Heart right ventricle (tissue), 16 donors: ENCODE measurements at places on chromosomes 4 and X. TPM values are rescaled to one million over a fixed set of nuclear protein-coding genes. Genes with fewer than 3 reads are reported as not detected.

The RAB9B gene
- 33.9 TPM for total RNA-seq

The UGT2A3 gene
- total RNA-seq = not detected

The MMAA gene
- 11.0 TPM for total RNA-seq

The XPNPEP2 gene
- total RNA-seq = 0.23 TPM

The GUCY1A1 gene
- 60.0 TPM for total RNA-seq

The SYTL4 gene
- total RNA-seq = 2.5 TPM

The HTN1 gene
- total RNA-seq = not detected

The GABRG1 gene
- not detected for total RNA-seq

DNA sequence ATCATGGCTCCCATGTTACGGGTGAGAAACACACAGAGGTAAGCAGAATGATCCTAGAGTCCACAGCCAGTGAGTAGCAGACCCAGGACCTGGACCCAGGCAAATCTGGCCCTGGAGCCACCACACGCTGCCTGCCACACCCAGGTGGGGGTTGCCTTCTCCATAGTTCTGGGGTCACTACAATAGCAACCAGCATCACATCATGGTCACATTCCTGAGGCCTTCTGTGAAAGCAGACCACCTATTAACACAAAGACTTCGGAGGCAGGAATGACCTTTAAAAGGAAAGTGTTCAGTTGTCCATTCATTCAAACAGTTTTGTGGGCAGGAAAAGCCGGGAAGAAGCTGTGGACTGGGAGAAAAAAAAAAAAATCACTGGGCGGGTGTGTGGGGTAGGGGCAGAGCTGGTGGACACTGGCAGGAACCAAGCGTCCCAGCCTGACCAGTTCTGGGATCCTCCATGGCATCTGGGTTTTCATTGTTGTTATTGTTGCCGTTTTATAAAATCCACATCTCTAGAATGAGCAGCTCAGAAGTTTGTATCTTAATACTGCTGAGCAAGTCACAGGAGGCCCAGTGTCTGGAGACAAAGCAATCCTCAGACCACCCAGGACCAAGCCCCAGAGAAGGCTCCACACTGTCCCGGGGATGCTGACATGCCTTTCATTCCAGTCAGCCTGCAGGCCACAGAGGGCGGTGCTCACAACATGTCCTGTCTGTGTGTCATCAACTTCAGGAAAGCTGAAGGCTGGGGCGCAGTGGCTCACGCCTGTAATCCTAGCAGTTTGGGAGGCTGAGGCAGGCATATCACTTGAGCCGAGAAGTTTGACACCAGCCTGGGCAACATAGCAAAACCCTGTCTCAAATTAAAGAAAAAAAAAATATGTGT lies 67.0 kb downstream of the SEL1L3 start:
- no peaks in the 10 kb centered on the region for H3K27me3 ChIP-seq
- no peak for DNase-seq
- peaks cover 23% of the 10 kb centered on the region for H3K36me3 ChIP-seq
- no peak overlapping the region for H3K27ac ChIP-seq
- H3K4me1 ChIP-seq = no peaks in the 10 kb centered on the region
- no peak overlapping the region for H3K4me3 ChIP-seq

- no peak overlapping the region for H3K4me3 ChIP-seq
- H3K27me3 ChIP-seq = no peaks in the 10 kb centered on the region
- H3K4me1 ChIP-seq = peaks cover 49% of the 10 kb centered on the region
- no peak overlapping the region for H3K27ac ChIP-seq
These were observed 17.0 kb downstream of the GPAT3 start for GRCh38 chr4:83552924-83553323.

DNA sequence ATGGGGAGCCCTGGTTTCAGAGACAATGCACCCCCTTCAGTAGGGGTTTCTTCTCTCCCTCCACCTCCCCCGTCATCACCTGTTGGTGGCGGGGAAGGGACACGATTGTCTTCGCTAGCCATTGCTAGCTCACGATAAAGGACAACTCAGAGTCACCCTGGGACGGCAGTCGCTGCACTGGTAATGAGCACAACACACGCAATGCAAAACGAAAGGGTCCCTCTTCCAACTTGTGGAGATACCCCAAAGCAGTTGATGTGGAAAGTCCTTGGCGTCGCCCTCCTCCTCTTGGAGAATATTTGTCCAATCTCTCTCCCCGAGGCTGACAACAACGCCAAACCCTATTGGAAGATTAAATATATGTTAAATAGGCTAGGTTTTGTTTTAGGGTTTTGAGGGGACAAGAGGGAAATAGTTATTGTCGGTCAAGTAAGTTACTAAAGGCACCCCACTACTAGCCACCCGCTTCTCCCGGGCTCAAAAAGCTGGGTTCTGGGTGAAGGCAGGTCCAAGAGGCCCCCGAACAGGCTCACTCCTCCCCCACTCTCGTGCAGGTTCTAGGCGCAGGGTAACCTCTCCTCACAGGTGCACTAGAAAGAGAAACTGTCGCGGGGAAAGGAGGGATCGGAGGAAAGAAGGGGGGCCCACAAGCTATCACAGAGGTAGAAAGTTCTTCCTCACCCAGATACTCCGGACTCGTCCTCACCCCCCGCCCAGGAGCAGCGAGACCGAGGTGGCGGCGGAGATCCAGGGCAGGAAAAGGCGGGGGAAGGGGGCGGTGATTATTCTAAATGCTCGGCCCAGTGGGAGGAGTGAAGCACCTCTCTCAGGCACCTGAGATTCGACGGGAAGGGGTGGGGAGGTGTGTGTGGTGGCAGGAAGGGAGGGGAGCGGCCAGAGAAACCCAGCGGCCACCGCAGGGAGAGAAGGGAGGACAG lies at the start of gene LRBA:
LRBA (minus strand) TSS at position 764 of the 938 bp plus-strand sequence; CDS start at position 122, 642 bp downstream.
- DNase-seq = peak; percentile 64
- peak within 1 kb of the TSS; percentile 87 for H3K27ac ChIP-seq
- H3K27me3 ChIP-seq = no peaks in the 10 kb centered on the region
- H3K4me1 ChIP-seq = peaks cover 31% of the 10 kb centered on the region

GRCh38 chrX:19953145-19953544 lies 37.7 kb downstream of the BCLAF3 start:
- H3K27me3 ChIP-seq = peaks cover 22% of the 10 kb centered on the region
- H3K4me3 ChIP-seq = no peak overlapping the region
- no peak for DNase-seq

- no peak overlapping the region for H3K4me3 ChIP-seq
- no peak overlapping the region for H3K27ac ChIP-seq
- H3K36me3 ChIP-seq = no peaks in the 10 kb centered on the region
- no peak for DNase-seq
- H3K4me1 ChIP-seq = no peaks in the 10 kb centered on the region
These were observed 41.2 kb upstream of the ZC4H2 start for GRCh38 chrX:65017451-65017850.

DNA sequence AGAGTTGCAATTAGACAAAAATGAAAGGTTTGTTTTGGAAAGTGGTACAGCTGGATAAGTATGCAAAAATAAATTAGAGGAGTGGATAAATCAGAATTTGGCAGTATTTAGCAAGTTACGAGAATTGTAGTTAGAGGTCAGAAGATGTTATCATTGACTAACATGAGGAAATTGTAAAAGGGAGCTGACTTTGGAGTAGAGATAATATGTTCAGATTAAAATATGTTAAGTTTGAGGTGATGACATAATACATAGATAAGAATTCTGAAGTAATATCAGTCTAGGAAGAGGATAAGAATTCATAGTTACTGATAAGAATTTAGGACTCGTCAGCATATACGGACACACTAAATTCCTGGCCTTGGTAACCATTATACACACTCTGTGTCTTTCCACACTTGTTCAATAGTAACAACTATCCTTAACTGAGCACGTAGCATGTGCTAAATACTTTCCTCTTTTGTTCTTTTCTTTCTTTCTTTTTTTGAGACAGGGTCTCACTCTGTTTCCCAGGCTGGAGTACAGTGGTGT lies 4.1 kb upstream of the EPGN start:
- DNase-seq = no peak
- no peaks in the 10 kb centered on the region for H3K4me1 ChIP-seq
- H3K27me3 ChIP-seq = no peaks in the 10 kb centered on the region
- no peak overlapping the region for H3K4me3 ChIP-seq
- no peaks in the 10 kb centered on the region for H3K36me3 ChIP-seq

GRCh38 chr4:95290702-95291101 lies 258.1 kb downstream of the UNC5C start:
- H3K4me3 ChIP-seq = no peak overlapping the region
- no peaks in the 10 kb centered on the region for H3K36me3 ChIP-seq
- no peaks in the 10 kb centered on the region for H3K4me1 ChIP-seq
- H3K27me3 ChIP-seq = no peaks in the 10 kb centered on the region

DNA sequence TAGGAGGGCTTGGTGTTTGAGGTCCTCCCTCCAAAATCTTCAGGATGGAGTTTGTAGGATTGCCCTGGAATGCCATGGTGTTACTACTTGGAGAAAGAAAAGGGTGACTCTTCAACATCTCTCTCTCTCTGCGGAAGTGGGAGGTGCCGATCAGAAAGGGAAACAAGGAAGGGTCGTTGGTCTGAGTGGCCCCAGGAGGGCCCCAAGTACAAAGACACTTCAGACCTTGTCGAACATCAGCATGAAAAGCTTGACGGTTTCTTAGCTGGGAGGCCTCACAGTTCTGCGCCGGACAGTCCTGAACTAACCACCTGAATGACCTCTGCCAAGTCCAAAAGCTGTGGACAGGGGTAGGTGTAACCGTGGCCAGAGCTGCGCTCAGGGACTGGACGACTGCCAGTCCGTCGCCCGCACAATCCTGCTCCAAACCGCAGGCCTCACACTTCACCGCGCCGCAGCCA lies 646 bp upstream of the GSX2 start:
- H3K36me3 ChIP-seq = no peaks in the 10 kb centered on the region
- no peak for DNase-seq
- H3K4me1 ChIP-seq = peaks cover 46% of the 10 kb centered on the region
- H3K27ac ChIP-seq = no peak overlapping the region
- peak overlapping the region; percentile 32 for H3K4me3 ChIP-seq
- H3K27me3 ChIP-seq = peaks cover 95% of the 10 kb centered on the region

GRCh38 chrX:49995107-49995731 lies 72.8 kb downstream of the CLCN5 start:
- H3K36me3 ChIP-seq = no peaks in the 10 kb centered on the region
- no peak for DNase-seq
- H3K27ac ChIP-seq = no peak overlapping the region
- peaks cover 3% of the 10 kb centered on the region for H3K4me1 ChIP-seq
- H3K4me3 ChIP-seq = no peak overlapping the region

DNA sequence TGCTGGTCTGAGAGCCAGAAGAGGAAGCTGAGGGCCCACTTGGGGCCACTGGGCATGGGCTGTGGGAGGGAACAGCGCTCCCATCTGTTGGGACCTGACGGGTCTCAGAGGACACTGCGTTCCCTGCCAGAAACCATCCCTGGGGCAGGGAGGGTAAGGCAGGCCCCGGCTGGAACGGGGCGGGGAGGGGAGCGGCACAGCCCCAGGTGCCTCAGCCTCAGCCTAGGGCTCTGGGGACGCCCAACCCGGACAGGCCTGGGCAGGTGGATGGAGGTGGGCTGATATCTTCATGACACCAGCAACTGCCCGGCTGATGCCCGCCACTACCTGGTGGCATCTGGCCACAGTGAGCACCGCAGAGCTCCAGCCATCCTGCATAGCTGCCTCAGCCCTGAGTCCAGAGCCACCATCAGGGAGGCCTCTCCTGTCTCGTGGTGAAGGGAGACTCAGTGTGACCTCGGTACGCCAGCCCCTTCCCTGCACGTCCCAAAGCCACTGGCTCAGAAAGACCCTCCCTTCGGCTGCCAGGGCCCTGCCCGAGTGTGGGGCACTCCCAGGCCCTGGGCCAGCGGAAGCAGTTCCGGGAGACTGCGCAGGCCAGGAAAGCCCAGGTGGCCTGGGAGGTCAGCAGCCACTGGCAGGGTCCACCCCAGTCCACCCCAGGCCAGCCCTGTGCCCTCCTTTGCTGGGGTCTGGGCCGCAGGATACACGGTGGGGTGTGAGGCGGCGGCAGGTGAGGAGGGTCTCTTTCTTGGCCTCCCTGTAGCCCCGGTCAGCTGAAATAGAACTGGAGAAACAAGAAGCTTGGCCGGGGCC lies 34.6 kb upstream of the FGFR3 start:
- H3K27me3 ChIP-seq = peaks cover 15% of the 10 kb centered on the region
- DNase-seq = no peak
- no peaks in the 10 kb centered on the region for H3K4me1 ChIP-seq
- H3K27ac ChIP-seq = no peak overlapping the region
- H3K4me3 ChIP-seq = no peak overlapping the region

DNA sequence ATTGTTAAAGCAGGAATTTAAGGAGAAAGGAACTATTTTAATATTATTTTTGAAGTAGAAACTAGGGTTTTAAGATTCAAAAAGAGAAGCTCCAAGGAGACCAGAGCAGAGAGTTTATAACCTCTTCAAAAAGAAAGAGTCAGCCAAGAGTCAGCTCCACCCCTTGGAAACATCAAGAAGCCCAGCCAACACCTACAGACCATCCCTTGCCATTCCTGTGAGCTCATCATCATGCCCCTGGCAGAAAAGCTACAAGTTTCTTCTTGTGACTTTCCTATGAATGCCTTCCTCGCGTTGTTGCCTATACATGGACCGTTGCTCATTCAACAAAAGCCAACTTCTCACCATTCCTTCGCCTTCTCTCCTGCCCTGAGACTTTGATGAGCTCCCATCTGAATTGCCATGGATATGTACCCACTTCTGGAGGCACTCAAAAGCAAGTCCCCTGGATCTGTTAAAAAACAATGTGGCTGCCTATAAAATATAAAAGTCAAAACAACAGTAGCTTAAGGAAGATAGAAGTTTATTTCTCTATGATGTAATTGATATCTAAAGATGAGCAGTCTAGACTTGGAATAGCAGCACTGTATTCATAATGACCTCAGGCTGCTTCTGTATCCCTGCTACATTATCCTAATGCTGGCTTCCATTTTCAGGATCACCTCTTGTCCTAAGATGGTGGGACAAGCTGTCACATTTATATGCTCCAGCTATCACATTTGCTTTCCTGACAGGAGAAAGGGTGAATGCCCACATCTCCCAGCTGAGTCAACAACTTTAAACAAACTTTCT lies 20.3 kb downstream of the PLRG1 start:
- H3K4me3 ChIP-seq = no peak overlapping the region
- DNase-seq = no peak
- H3K27ac ChIP-seq = no peak overlapping the region
- no peaks in the 10 kb centered on the region for H3K36me3 ChIP-seq
- H3K4me1 ChIP-seq = no peaks in the 10 kb centered on the region

- H3K27me3 ChIP-seq = no peaks in the 10 kb centered on the region
- no peak for DNase-seq
- no peaks in the 10 kb centered on the region for H3K4me1 ChIP-seq
- no peak overlapping the region for H3K4me3 ChIP-seq
- no peak overlapping the region for H3K27ac ChIP-seq
- peaks cover 6% of the 10 kb centered on the region for H3K36me3 ChIP-seq
These were observed 91.0 kb downstream of the ARHGAP24 start for GRCh38 chr4:85565761-85566480.

- no peaks in the 10 kb centered on the region for H3K4me1 ChIP-seq
- H3K27ac ChIP-seq = no peak overlapping the region
- no peaks in the 10 kb centered on the region for H3K27me3 ChIP-seq
- H3K4me3 ChIP-seq = no peak overlapping the region
- peaks cover 66% of the 10 kb centered on the region for H3K36me3 ChIP-seq
These were observed 7.2 kb downstream of the IRAK1 start for GRCh38 chrX:154012336-154012991.

DNA sequence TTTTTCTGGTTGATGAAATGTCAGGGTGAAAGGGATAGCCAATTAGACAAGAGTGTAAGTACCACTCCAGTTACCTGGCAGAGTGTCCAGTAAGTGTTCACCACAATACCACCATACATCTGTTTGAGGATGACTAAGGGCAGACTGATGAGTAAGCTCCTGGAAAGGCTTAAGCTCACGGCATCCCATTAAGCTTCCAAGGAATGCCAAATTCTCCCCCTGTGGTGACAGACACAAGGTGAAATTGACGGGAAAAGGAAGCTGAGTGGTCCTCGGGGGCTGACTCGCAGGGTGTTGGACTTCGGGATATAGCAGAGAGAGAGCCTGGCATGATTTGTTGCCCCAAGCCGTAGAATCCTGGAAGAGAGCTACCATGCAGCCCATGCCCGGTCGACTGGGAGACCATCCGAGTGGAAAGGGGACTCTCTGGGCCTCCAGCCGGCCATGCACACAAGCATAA lies 7.6 kb upstream of the BST1 start:
- H3K4me1 ChIP-seq = no peaks in the 10 kb centered on the region
- H3K27ac ChIP-seq = no peak overlapping the region
- H3K36me3 ChIP-seq = no peaks in the 10 kb centered on the region
- no peak overlapping the region for H3K4me3 ChIP-seq
